ENCODE measurements at places on chromosomes 13 and 19.

DNA sequence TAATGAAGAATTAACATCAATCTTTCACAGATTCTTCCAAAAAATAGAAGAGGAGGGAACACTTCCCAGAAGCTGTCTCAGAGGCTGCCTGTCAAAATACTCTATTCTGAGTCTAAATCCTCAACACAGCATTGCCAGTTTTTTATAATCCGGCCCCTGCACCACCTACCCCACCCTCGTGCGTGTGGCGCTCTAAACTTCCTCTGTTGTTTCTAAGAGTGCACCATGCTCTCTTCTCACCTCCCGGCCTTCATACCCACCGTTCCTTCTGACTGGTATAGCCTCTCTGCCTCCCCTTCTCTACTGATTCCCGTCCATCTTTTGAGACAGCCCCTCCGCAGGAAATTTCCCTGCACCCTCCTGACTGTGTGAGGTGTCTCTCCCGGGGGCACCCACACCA lies 136.8 kb downstream of the KATNAL1 start:
- no peak for DNase-seq

DNA sequence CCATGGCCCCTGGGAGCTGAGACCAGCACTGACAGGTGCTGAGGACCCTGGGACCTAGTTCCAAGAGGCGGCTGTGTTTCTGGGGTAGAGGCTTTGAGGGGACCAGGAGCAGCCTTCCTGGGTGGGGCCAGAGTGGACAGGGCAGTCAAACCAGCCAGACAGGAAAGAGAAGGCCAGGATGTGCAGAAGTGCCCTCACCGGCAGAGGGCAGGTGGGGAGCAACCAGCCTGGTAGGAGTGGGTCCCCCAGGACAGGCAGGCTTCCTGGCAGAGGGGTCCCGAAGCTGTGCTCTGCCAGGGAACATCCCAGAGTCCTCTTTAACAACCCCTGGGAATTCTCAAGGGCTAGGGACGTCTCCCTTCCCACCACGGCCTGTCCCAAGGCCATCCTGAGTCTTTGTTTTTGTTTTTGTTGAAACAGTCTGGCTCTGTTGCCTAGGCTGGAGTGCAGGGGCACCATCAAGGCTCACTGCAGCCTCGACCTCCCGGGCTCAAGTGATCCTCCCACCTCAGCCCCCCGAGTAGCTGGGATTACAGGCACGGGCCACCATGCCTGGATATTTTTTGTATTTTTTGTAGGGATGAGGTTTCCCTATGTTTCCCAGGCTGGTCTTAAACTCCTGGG lies 3.0 kb upstream of the HIPK4 start:
- DNase-seq: peak; percentile 36

GRCh38 chr19:38944981-38945506 lies 14.3 kb downstream of the MRPS12 start:
- no peak for DNase-seq

- DNase-seq: no peak
These were observed 341.3 kb downstream of the TEX29 start for GRCh38 chr13:111661776-111662175.

DNA sequence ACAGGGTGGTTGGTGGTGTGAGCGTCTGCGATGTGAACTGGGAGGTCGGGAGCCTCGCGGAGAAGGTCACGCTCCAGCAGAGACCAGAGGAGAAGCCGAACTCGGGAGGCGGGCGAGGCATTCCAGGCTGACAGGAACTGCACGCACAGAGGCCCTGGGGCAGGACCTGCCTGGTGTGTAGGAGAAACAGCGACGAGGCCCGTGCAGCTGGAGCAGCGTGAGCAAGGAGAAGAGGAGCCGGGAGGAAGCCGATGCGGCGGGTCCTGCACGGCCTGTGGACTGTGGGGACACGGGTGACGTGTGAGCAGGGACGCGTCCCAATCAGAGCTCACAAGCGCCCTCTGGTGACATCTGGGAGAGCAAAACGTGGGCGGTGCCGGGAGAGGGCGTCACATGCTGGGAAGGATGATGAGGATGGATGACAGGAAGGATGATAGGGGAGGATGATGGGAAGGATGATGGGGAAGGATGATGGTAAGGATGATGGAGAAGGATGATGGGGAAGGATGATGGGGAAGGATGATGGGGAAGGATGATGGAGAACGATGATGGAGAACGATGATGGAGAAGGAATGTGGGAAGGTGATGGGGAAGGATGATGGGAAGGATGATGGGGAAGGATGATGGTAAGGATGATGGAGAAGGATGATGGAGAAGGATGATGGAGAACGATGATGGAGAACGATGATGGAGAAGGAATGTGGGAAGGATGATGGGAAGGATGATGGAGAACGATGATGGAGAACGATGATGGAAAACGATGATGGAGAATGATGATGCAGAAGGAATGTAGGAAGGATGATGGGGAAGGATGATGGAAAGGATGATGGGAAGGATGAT lies 16.1 kb upstream of the MADCAM1 start:
- peak; percentile 84 for DNase-seq

GRCh38 chr19:46715620-46715974 lies 1.3 kb downstream of the PRKD2 start:
- DNase-seq: no peak

DNA sequence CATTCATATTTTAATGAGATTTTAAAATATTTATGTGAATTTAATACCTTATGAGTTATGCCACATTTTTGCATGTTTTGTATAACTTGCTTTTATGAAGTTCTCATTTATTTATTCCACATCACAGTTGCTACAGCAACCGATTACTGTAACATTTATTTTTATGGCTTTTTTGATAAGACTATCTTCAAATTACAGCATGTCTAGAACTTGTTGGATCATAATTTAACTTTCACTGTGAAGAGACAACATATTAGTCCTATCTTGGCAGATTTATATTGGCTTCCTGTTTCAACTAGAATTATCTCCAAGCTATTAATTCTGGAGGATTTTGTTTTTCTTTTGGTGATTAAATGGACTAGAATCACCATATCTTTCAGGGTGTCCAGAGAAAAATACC lies 793.7 kb upstream of the SLITRK5 start:
- no peak for DNase-seq

- no peak for DNase-seq
These were observed 3.0 kb upstream of the SLC6A16 start for GRCh38 chr19:49327878-49328544.

GRCh38 chr13:29397265-29397664 lies 198.2 kb downstream of the SLC7A1 start:
- no peak for DNase-seq

- no peak for DNase-seq
These were observed 73.0 kb downstream of the NALCN start for GRCh38 chr13:101343128-101343787.

DNA sequence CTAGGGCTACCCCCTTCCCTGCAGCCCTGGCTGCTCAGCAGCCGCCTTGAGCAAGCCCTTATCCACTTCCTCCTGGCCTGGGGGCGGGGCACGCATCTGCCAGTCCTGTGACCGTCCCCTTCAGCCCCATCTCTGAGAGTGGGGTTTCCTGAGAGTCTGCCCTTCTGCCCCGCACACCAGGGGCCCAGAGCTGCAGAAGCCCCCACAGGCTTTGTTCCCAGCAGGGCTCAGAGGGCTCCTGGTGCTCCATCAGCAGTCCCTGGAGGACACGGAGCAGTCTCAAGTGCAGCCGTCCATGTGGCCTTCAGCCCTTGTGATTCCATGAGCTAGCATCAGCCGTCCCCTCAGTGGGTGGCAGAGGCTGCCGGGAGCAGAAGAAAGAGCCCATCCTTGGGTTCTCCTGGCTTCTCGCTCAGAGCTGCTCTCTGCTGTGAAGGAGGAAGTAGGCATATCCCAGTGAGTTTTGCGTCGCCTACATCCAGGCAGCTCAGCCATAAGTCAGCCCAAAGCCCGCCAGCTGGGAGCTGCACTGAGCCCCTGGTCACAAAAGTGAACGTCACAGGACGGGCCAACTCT lies 16.3 kb downstream of the MYO9B start:
- peak; percentile 38 for DNase-seq

DNA sequence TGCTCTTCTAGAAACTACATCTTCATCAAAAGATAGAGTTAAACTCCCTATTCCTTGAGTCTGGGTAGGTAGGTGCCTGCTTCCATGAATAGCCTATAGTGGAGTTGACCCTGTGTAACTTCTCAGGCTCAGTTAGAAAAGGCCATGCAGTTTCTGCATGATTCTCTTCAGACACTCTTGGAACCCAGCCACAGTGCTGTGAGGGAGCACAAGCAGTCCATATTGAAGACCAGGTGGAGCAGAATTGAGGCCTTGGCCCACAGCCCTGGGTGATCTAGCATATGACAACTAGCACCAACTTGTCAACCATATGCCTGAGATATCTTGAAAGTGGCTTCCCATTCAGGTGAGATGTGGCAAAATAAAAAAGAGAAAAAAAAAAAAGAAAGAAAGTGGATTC lies 10.3 kb upstream of the PAN3 start:
- DNase-seq: no peak

GRCh38 chr13:26551255-26551860 lies 6.1 kb upstream of the WASF3 start:
- no peak for DNase-seq

GRCh38 chr13:24104723-24105122 lies 55.8 kb upstream of the SPATA13 start:
- DNase-seq: no peak

GRCh38 chr13:39025433-39025839 lies 12.5 kb downstream of the PROSER1 start:
- DNase-seq: no peak

DNA sequence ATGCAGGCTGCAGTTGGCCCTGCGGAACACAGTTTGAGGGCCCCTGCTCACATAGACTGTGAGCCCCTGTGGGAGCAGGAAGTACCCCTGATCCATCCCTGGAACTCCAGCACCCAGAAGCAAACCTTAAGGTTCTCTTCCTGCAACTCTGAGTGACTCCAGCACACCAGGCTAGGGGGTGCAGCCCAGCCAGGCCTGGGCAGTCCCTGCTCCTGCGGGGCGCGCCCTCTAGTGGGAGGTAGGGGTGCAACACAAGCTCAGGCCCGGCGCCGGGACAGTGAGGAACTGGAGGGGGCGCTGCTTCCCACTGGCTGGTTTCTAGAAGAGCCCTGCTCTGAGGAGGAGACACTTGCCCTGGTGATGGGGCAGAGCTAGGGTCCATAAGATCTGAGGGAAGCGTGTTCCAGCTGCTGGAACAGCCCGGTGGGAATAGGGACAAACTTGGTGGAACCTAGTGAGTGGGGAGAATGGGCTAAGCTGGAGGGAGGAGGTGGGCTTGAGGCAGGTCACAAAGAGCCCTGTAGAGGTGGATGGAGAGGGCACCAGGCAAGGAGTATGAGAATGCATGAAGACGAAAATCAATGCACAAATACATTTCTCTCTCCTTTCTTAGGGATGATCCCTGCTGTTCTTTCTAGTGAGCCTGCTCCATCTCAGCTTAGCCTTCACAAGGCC lies 5.0 kb downstream of the ZSCAN5A start:
- DNase-seq: no peak

DNA sequence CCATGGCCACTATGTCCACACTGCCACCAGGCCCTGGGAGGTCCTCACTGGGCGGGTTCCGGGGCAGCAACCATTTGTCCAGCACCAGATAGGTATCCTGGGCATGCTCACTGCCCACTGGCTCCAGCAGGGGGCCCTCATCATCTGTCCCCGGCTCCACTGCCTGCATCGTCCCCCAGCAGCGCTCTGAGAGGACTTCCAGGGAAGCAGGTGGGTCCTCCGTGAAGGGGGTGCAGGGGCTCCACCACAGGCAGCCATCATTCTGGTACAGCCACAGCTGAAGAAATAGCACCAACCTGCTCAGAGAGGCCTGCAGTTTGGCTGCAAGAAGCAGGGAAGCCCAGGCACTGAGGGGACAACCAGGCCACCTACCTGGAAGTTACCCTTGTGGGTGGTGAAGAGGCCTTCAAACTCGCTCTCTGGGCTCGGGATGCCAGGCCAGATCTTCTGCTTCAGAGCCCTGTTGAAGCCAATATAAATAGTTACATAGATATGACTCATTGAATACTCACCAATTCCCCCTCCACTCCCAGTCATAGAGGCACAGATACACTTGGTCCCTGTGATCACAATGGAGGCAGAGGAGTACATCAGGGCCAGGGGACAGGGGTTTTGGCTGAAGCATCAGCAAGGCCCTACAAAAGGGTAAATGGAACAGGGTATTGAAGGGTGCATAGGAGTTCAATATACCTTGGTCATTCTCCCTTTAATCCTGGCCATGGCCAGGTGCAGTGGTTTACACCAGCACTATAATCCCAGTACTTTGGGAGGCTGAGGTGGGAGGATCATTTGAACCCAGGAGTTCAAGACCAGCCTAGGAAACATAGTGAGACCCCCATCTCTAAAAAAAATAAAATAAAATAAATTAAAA lies 4.1 kb downstream of the SWSAP1 start:
- DNase-seq: no peak

- no peak for DNase-seq
These were observed 105.1 kb downstream of the DNAJC15 start for GRCh38 chr13:43128504-43128961.

GRCh38 chr13:55155046-55155445 lies 1985.7 kb upstream of the PRR20A start:
- DNase-seq: no peak

GRCh38 chr19:1918975-1919374 lies 13.8 kb downstream of the ADAT3 start:
- DNase-seq: no peak

- peak; percentile 75 for DNase-seq
These were observed 79.4 kb downstream of the SLC15A1 start for GRCh38 chr13:98672947-98673613.

DNA sequence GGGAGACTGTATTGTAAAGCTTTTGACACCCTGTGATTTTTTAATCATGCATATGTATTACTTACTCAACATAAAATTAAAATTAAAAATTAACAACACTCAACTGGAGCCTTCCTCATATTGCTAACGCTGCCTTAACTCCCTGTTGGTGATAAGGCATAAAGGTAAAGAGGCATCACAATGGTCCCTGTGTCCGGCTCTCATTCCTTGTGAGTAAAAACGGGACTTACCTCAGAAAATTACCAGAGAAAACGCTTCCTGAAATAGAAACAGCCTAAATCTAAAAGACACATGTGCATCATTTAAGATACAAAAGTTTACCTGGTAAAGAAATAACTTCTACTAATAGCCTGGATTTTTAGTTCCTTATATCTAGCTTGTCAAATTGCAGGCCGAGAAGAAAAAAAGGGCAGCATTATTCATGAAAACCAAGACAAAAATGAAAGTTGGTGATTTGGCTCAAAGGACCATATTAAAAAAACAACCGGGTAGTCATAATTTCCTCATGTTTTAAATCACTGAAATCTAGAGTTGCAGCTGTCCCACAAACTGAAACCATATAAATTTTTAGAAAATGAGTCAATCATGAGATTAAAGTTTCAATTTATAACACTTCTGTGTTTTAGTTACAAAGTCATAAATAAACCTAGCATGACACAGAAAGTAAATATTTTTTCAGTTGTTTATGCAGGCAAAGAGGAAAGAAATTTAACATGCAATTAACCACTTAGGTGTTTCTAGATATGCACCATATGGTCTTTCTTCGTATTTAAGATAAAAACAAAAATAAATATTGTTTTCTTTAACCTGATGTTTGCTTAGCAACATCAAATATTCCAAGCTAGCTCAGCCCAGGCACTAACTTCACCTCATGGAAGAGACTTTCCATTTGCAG lies 94.7 kb downstream of the MIPEP start:
- no peak for DNase-seq

GRCh38 chr19:55958356-55958755 lies 10.7 kb downstream of the NLRP8 start:
- DNase-seq: no peak

- DNase-seq: no peak
These were observed 56.4 kb upstream of the NPAS1 start for GRCh38 chr19:46963093-46963734.
